ENCODE measurements at places on chromosomes 4 and X.

GRCh38 chr4:149716728-149717127 is 98.9 kb downstream of the IQCM start:
- no peak for DNase-seq

DNA sequence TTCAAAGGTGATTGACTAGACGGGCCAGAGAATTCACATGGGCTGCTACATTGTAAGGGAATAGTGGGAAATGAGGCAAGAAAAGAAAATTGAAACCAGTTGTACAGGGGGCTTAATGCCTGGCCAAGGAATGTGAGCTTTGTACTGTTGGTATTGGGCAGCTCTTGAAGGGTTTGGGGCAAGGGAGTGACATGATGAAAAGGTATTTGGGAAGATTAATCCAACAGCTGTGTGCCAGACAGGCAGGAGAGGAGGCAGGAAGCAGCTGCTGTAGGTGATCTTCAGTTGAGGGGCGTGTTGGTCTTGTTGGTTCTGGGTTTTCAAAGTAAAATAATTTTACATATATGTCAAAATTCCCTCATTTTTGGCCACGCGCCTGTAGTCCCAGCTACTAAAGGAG is 384.5 kb upstream of the TENM3 start:
- no peak for DNase-seq

- peak; percentile 41 for DNase-seq
Observed at GRCh38 chrX:3548765-3549391, 164.6 kb downstream of the PRKX start.

GRCh38 chrX:18151157-18151556 is 69.5 kb downstream of the BEND2 start:
- DNase-seq: no peak

- DNase-seq: no peak
Observed at GRCh38 chr4:18691431-18692200, 670.1 kb upstream of the LCORL start.

- no peak for DNase-seq
Observed at GRCh38 chr4:52718123-52718522, 33.1 kb downstream of the ERVMER34-1 start.

GRCh38 chrX:46754586-46755061 is 4.3 kb downstream of the SLC9A7 start:
- peak; percentile 83 for DNase-seq

DNA sequence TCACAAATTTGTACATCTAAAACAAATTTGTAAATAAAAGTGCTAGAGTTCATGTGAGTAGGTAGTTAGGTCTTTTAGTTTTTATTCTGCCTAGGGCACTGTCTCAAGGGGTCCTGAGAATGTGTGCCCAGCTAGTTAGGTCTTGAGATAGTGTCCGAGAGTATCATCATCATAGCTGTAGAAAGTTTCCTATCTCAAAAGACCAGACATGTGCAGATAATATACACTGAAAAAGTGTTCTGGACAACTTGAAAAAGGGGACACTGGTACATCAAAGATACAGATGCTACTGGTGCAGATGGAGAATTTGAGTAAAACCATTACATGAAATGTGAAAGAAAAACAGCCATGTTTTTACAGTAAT is 1.8 kb upstream of the ZCCHC4 start:
- no peak for DNase-seq

GRCh38 chr4:83387012-83387411 is 52.4 kb upstream of the HPSE start:
- no peak for DNase-seq

DNA sequence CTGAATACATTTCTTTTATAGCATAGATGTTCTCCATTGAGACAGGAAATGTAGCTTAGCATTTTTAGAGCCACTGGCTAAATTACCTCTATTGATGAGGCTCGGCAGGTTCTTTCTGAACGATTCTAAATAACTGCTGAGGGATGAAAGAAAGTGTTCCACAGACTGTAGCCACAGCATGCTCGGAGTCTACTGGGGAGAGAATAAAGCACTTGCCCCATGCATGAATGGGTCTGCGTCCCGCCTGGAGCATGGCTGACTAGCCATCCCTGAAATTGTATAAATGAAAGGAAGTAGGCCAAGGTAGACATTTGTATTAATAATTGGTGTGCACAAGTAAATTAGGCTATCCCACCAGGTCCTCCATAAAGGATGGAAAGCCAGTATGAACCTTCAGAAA is 269.8 kb downstream of the COL25A1 start:
- no peak for DNase-seq

DNA sequence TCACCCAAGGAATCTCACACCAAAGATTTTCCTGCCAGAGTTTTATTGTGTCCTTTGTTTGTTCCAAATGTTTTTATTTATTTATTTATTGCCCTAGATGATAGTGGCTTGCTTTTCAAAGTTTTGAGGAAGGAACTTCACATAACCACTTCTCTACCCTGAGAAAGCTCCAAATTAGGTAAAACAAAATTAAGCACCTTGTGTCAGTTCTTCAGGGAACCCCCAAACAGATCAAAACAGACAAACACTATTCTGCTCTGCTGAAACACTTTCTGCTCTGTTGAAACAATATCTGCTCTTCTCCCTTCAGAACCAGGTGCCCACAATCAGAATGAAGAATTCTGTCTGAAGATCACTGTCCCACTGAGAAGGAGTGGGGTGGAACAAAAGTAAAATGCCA is 16.5 kb upstream of the CYBB start:
- DNase-seq: peak; percentile 48

DNA sequence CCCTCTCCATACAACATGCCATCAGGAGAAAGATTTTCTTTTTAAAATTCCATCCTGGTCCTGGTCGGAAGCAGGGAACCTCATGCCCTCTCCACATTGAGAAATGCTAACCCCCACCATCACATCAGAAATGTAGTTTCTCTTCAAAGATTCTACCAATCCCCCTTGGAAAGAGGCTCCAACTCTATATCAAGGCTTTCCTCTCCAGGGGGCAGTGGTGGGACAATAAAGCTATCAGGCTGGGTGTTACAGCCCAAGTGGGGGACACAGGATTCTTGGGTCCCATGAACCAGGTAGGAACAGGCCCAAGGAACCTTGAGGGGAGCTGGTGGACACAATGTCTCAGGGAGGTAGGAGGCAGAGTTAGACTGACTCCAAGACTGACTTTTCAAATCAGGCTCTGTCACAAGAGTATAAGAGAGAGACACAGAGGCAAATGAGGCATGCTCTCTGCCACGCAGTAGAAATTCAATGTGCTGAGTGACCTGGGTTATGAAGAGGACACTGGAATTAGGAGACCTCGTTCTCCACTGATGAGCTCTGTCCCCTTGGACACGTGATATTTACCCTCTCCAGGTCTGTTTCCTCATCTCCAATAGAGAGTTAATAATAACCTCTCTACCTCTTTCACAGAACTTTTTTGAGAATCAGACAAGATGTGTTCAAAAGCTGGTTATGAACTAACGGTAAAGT is 4.5 kb downstream of the GJB1 start:
- peak; percentile 33 for DNase-seq

DNA sequence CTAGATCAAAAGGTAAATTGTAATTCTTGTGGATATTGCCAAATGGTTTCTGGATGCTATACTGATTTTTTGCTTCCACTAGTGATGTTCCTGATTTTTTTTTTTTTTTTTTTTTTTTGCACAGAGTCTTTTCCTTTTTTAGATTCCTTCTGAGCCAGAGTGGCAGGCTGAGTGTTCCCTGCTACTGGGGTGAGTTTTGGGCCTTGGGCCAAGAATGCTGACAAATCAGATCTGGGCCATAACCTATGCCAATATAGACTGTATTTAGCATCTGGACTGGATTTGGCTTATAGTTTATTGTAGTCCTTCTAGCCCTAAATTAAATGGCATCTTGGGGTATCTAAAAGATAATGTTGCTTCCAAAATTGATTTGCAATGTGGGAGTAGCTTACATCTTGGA is 52.8 kb downstream of the REPS2 start:
- DNase-seq: peak; percentile 13

DNA sequence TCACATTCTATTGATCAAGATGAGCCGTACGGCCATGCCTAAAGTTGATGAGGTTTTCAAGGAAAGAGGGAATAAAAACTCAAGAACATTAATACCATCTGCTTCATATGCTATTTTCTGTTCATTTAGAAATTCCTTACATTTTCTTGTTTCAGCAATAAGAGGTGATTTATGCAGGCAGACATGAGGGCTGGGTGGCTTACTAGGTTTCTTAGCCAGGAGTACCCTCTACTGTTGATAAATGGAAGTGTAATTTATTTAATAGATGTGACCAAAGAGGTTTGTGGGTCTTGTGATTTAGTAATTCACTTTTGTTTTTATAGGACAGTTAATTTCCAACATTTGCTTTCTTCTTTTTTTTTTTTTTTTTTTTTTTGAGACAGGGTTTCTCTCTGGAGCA is 6.4 kb upstream of the SMIM9 start:
- peak; percentile 77 for DNase-seq

DNA sequence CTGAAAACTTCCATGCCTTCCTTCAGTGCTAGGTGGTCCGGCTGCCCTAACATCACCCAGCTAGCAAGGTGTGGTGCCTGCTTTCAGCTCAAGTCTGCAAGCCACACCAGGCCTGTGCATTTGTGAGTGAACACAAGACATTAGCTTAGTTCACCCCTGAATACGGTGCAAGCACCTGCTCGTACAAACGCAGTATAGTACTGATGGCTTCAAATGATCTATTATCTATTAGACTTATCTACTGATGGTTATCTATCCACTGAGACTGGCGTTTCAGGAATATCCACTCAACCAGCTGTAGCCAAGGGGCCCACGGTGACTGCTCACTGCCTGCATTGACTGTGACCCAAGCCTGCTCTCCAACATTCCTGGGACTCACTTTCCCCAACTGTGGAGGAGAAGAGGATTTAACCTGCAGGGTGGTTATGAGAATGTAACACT is 155.9 kb downstream of the SHOX start:
- DNase-seq: no peak

DNA sequence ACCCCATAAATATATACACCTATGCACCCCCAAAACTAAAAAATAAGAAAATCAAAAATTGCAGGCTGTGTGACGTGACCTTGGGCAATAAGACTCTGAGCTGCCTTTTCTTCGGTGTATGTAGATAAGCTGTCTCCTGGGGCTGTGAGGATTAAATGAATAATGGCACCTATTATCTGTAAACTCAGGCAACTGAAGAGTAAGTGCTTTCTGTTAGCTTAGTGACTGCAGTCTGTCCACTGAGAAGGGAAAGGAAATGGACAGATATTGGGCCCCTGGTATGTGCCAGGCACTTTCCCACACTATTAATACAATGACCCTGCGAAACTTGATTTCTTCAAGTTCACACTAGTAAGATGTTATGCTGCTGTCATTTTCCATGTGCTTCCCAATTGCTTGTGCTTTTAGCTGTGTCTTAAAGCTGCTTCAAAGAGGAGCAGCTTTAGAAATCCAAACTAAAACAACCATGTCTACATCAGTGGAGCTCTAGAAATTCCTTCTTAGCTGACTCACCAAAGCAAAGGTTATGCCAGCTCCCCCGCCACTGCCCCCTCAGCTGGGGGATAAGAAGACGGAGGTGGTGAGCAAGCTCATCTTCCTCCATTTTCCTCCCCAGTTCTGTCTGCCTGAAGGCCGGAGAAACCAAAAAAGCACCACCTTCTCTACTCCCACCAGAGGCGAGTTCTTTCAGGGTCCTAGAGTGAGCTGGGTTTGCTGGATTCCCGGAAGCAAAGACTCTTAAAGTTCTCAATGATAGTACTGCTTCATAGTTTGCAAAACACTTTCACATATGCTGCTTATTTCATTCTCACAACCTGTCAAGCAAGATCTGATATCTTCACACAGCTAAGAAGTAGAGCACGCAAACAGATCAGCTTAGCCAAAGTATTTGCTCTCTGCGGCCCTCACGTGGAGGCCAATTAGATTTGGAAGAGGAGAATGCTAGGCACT is 8.8 kb upstream of the DGAT2L6 start:
- DNase-seq: no peak

DNA sequence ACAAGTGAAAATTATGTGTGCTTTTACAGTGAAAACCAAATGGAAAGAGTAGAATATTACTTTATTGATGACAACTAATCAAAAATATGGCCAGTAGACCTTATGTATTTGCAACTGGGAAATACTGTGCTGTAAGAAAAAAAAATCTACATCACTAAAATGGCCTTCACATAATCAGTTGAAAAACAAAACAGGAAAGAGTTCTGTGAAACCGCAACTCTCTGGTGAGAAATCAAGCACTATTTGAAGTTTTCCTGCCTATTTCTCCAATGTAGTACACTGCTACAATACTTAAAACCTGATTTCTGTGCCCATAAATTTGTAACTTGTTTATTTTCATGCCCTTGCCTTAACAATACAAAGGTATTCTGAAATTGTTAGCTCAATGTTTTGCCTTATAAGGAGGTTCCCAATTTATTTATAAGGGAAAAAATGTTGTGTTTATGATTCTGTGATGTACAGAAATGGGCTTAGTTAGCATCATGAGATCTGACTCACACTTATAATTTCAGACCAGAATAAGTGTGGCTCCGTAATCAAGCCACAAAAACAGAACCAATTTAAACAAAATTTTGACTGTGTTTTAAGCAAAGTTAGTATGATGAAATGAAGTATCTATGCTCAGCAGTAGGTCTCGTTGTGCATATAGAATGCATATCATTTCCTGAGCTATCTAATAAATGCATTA is 147.1 kb downstream of the FAT4 start:
- peak; percentile 64 for DNase-seq

DNA sequence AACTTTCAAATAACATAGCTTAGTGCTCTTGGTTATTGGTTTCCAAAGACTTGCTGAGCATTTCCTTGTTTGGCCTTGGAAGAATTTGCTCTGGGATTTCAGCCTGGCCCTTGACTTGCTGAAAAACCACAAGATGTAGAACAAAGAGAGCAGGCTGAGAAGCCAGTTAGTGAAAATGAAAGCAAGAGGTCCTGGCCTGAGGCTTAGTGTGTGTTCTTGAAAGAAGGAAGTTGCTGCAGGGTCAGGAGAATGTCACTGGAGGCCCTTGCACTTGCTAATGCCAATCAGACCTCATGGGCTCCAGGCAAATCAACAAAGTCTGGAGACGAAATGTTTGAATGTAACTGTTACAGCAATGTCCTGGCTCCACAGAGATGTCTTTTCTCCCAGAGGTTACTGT is 79.4 kb downstream of the SYNPO2 start:
- DNase-seq: peak; percentile 86
